ENCODE measurements at places on chromosomes 5 and 9.
A peak's percentile ranks its signal among the peaks of the same experiment; 100 is the strongest.

GRCh38 chr9:114386361-114386885 lies 1.4 kb downstream of the AKNA start:
- no peak for DNase-seq

- DNase-seq, result no peak
Observed at GRCh38 chr5:126178521-126178920, 244.7 kb upstream of the GRAMD2B start.

GRCh38 chr5:135740475-135740874 lies 94.0 kb upstream of the SLC25A48 start:
- no peak for DNase-seq

DNA sequence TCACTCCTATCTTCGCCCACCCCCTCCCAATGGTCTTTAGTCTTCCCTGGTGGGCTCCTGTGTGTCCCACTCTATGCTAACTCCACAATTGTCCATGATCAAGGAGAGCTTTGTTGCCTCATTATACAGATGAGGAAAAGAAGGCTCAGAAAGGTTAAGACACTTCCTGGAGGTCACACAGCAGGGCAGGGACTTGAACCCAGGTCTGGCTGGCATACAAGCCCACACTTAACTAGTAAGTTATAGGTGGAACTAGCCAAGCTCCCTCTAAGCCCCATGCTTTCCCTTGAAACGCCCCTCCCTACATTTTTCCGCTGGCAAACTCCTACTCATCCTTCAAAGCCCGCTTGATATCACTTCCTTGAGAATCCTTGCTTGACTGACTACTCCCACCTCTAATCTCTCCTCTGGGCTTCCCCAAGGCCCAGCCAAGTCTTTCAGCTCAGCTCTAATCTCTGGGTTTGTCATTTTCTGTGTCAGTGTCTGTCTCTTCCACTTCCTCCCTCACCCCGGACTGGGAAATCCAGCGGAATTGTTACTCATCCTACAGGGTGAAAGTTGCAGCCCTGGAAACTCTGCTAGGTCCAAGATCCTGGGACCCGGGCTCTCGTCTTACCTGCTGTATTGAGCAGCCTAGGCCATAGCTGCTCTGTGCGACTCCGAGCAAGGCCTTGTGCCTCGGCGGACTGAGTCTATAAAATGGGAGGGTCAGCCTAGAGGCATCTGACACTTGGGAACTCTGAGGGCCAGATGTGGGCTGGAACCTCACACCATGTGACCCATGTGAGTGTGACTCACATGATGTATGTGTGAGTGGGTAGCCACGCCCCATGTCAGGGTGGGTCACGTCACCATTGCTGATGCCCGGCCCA lies 144.5 kb downstream of the GAPVD1 start:
- no peak for DNase-seq

DNA sequence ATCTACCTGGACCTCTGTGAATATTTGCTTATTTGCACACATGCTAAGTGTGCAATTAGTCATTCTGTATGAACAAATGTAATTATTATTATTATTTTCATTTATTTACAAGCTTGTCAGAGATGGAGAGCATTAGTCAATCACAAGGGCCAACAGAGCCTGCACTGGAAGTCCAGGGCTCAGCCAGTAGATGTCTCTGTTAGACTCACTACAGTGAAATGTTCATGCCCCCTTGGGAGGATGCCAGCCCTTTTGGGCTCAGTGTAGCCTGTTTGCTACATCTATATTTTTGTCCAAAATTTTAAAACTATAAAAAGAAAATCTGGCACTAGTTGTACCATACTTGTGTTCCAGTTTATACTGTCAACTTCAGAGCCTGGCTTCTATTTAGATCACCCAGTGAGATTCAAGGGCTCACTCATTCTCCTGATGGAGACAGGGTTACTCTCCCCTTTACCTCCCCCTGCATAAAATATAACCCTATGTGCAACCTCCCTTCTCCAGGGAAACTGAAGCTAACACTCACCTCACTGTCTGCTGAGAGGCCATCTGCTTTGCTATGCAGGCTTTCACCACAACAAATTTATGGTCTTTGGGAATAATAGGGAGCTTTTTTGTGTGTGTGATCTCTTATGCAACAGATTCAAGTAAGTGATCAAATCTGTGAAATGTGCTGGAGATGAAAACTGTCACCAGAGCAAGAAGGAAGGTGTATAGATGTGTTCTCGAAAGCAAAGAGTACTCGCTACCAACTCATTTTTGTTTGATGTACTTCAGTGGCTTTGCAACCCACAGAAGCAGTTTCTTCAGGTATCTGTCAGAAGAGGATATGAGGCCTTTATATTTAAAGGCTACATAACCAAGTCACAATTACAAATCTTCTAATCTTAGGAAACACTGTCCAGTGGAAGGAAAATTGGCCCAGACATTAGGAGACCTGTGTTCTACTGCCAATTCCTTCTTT lies 99.9 kb upstream of the TLE4 start:
- DNase-seq, result peak; percentile 2

DNA sequence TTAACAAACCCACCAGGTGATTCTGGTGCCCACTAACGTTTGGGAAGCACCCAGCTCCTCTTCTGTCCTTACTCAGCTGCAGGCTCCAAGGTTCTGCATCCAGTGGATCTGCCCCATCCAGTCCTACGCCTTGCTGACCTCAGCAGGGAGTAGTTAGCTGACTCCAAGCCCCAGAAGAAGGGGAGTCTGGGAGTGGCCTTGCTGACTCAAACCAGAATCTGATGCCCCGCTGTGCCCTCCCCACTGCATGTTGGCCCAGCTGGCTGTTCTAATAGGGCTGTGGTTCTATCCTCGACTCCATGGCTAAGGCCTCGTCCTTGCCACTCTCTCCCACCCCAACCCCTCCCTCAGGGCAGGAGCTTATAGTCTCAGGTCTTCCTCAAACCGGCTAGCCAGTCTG lies 136.3 kb downstream of the TTLL11 start:
- no peak for DNase-seq

DNA sequence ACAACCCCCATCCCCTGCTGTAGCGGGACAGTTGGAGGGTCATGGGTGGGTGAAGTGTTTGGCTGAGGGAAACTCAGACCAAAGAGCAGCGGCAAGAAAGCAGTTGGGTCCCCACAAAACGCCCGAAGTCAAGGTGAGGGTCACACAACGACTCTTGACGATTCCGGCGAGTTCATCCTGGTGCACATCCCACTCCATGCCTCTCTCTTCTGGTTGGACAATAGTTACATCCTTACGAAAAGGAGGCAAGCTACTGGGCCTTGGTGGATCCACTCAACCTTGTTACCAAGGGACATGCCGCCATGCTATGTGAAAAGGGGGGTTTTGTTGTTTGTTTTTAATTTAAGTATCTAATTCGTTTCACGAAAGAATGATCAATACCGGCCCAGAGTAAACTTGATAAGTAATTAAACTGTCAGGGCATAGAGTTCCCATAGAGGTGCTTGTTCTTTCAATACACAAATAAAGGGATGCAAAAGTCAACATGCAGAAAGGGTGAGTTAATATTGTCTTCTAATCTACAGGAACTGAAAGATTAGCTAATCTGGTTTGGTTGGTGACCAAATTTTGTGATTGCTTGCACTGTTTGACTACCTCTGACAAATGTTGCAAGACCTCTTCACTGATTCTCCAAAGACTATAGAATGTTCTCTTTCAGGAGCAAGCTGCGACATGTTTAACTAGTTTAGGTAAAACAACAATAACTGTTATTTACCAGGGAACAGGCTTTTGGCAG lies 732 bp upstream of the SMIM15 start:
- DNase-seq, result no peak

GRCh38 chr5:133113331-133114061 lies 61.7 kb downstream of the HSPA4 start:
- peak; percentile 30 for DNase-seq

DNA sequence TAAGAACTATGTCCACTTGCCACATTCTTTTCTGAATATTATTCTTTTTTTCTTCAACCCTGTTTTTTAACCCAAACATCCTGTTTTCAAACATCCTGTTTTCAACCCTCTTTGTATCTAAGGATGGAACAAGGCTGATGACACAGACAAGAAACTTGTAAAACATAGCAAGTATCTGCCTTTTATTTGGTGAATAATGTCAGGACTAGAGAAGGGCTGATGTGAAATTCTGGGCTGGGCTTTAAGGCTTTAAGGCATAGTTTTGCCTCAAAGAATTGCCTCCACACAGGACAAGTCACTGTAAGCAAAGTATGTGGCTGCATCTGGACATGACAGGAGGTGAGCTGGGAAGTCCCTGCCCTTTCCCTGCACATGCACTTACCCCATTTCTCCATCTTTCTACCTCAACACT lies 42.5 kb upstream of the RIC1 start:
- DNase-seq, result no peak

- DNase-seq, result no peak
Observed at GRCh38 chr9:129949821-129950220, 93.2 kb downstream of the FNBP1 start.

- no peak for DNase-seq
Observed at GRCh38 chr9:8349376-8349775, 549.8 kb upstream of the DMAC1 start.

DNA sequence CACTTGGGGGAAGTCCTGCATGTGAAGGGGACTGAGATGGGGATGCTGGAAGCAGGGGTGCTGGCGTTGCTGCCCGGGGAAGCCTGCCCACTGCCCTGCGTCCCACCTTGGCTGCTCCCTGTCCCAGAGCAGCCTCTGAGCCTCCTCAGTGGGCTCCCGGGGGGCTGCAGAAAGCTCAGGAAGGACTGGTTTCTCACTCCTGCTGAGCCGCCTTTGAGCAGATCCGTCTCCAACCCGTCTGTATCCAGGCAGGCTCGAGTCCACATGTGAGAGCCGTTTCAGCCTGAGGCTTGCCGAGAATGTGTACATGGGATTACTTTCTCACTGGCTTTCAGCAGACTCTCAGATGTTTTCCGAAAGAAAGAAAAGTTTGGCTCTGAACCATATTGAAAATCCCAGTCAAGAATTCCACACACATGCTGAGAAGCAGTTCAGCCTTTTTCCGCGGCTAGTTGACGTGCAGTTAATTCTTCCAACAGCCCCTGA lies 95.3 kb upstream of the COL5A1 start:
- DNase-seq, result no peak

DNA sequence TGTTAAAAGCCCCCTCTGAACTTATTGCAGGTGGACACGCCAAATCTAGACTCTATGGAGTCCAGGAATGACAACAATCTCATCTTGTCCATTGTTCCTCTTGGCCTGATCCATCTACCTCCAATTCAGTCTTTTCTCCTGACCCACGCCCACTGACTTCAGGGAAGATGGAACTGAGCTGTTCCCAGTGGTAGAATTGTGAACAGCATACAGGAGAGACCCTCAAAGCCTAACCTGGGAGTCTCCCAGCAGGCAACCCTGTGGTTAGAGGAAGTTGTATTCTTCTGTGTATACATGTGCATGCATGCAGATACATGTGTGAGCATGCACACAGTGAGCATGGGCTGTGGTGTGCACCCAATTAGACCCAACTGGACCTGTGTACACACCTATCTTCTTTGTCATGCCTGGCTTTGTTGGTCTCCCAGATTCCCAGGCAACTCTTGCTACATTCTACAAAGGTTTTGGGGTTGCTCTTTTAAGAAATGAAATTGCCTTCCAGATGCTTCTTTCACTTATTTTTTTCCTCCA lies 286.0 kb downstream of the ZSWIM6 start:
- no peak for DNase-seq

- no peak for DNase-seq
Observed at GRCh38 chr9:29750062-29750461, 2176.8 kb upstream of the C9orf72 start.

DNA sequence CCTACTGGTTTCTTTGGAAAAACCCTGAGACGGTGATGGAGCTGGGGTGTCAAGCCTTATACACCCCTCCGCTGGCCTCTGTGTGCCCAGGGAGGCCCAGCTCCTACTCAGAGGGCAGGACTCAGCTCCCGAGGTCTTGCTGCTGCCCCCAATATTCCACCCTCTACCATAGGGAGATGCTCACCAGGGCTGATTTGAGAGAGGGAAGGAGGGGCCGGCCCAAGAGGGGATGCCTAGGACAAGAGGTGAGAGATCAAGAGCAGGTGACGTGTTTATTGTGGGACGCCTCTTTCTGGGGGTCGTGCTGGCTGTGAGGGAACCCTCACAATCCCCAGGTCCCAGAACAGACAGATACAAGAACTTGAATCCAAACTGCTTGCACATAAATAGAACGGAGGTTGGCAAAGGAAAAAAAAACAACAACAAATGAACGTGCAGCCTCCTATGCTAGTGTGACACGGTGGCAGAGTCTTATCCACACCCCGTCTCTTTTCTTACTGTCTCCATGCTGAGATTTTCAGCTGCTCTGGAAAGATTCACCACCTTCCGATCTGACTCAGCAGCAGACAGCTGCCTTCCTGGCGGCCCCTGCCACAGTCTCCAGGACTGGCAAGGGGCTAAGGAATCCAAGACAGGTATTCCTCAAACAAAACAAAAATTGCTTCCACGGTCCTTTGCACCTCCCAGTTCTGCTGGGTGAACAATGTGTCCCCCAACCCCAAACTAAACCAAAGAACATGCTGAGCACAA lies 22.3 kb downstream of the FABP6 start:
- DNase-seq, result no peak

DNA sequence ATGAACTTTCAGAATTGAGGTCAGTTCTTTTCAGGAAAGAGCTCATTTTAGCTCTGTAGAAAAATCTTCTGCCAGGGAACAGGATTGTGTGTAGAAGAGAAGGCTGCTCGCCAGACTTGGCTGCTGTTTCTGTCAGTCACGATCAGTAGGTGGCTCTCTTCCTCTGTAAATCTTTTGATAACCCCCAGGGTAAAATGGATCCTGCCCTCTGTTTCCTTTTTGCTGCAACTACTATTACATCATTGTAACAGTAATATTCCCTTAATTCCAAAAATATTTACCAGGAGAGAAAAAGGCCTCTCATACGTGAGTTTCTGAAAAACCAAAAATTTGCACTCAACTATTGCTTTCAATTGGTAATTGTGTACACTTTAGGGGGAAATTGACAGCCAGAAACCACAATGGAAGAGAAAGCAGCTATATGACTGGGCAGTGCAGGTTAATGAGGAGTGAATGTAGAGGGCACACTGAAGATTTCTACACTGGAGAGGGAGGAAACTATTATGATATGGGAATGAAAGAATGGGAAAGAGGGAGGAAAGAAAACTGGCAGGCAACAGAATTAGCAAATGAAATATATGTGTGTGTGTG lies 12.3 kb downstream of the IFNA21 start:
- no peak for DNase-seq

Measured in stimulated activated CD4-positive, alpha-beta T cell treated with anti-CD3 and anti-CD28 coated beads, Interleukin-4, amount 100 ng/mL, for 1 hour (primary cell).